ENCODE measurements at places on chromosomes 2 and 18. TPM values are rescaled to one million over a fixed set of nuclear protein-coding genes. Genes with fewer than 3 reads are reported as not detected.

The OBSL1 gene
- total RNA-seq, result 19.9 TPM

The MC2R gene
- not detected for total RNA-seq

The TXNDC9 gene
- 45.6 TPM for total RNA-seq

The CAVIN2 gene
- 72.9 TPM for total RNA-seq

The INHA gene
- 0.47 TPM for total RNA-seq

Data from A549 treated with Hydrocortisone at 1 μM for 4 hours (cell line).